NCI-H69 (cell line): ENCODE measurements at places on chromosomes 13 and 19.
A peak's percentile ranks its signal among the peaks of the same experiment; 100 is the strongest.

- DNase-seq: peak; percentile 63
These were observed 10.4 kb downstream of the GJB2 start for GRCh38 chr13:20182231-20182846.

DNA sequence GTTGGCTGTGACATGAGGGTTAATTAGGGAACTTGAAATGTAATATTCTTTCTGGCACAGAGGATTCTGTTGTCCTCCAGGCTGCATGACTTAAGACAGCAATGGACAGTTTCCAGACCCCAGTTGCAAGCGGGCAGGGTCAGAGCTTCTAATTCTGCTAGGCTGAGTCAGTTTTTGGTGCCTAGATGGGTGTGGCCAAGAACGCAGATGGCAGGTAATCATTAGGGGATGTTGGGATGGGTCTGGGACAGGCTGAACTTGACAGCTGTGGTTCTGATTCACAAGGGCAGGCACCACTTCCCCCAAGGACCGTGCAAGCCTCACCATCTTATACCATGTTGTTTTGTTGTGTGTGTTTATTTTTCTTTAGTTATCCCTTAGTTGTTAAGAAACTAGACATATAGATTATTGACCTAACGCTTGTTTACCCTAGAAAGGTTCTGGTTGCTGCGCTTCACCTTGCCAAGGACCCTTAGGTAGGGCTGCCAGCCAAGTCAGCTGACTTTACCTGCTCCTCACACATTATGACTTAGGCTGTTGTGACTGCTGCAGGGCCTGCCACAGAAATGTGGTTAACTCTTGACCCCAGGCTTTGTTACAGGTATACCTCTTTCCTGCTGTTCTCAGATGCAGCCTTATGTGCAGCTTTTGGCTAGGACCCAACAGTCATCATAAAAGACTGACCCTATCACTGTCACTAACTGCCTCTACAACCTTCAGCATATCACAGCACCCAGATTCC, 117.7 kb upstream of the KLF12 start:
- peak; percentile 95 for DNase-seq

GRCh38 chr13:79519255-79519654, 38.3 kb downstream of the NDFIP2 start:
- DNase-seq: no peak

- no peak for DNase-seq
These were observed 13.1 kb upstream of the ZNF888 start for GRCh38 chr19:52936151-52936953.

GRCh38 chr13:35712907-35713761, 236.6 kb upstream of the MAB21L1 start:
- peak; percentile 66 for DNase-seq

DNA sequence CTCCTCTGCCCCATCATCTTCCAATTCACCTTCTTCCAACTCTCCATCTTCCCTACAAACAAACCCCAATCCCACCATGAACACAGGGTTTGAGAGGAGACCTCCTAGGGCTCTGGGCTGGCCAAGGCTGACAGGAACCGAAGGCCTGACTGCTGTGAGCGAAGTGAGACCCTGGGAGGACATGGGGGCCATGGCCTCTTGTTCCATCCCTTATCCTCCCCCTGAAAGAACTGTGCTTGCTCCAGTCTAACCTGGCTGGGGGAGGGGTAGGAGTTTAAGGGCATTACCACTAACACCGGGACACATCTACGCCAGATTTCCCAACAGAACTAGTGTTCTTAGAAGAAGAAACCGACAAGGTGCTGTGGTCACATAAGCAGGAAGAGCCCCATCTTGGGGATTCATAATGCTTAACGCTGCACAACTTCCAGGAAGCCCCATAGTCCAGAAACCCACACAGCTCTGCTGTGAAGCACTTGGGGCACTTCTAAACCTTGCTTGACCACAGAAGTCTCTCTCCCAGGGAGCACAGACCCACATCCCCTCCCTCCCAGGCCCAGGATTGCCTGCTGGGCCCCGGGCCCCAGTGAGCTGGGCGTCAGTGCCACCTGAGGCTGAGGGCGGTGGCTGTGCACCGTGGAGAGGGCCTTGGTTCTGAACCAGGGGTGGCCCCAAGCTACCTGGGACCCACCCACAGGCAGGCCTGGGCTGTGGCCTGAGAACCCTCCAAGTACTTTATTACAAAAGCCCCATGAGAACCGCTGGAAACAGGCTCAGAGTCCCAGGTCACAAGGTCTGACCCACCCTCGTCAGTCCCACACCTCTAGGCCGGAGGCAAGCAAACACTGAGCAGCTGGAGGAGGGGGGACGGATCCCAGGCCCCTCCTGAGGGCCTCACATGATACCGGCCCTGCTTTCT, 18.8 kb downstream of the ZC3H4 start:
- no peak for DNase-seq

GRCh38 chr13:43132911-43133310, 109.5 kb downstream of the DNAJC15 start:
- peak; percentile 97 for DNase-seq
